ENCODE measurements at places on chromosomes 2 and 18.

GRCh38 chr18:80244956-80245730, 2.2 kb downstream of the PARD6G start:
- no peak for DNase-seq

- no peak for DNase-seq
Observed at GRCh38 chr2:133780099-133780996, 212.1 kb upstream of the NCKAP5 start.

GRCh38 chr2:48749291-48750127, 6.0 kb downstream of the LHCGR start:
- no peak for DNase-seq

GRCh38 chr2:45789317-45789716, 137.8 kb downstream of the PRKCE start:
- DNase-seq = no peak

- DNase-seq = no peak
Observed at GRCh38 chr2:39583781-39584180, 81.9 kb upstream of the TMEM178A start.

GRCh38 chr2:191899410-191899809, 52.5 kb upstream of the CAVIN2 start:
- DNase-seq = no peak

DNA sequence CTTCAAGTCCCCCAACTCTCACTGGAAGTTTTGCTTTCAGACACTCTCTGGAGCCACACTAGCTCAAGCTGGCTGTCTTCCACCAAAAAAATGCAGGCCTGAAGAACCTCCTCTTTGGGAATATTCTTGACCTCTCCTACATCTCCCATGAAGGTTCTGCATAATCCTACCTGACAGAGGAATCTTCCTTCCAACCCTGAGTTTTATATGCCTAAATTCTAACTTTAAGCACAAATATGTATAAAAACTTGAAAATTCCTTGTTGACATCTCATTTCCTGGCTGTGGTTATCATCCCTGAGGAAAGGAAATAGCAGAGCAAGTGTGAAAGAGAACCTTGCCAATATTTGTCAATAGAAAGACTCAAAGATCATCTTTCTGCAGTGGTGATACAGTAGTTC, 249.0 kb downstream of the LPIN1 start:
- no peak for DNase-seq

DNA sequence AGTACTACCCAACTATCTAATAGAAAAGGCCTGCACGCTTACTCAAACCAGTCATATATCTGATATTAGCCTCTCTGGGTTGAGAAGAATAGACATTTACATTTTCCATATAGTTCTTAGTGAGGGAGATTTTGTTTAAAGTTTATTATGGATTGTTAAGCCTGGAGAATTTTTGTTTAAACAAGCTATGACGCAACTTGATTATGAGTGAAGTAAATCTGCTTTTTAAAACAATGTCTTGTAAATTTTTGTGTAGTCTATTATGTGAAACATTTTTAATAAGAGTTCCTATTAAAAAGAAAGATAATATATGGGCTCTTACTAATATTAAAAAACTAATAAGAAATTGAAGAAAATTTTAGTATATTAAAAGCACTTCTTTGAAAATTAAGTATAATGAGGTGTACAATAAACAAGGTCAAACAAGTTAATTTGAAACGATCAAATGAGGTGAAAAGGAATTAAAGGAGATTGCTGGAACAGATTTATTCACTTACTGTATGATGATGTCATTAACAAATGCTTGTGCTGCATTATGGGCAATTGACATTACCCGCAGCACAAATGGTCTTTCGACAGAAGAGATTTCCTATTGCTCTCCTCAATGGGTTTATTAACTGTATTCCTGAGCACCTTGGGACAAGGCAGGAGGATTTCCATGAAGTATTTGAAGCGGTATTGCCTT, 229.2 kb upstream of the SMIM21 start:
- DNase-seq = no peak

DNA sequence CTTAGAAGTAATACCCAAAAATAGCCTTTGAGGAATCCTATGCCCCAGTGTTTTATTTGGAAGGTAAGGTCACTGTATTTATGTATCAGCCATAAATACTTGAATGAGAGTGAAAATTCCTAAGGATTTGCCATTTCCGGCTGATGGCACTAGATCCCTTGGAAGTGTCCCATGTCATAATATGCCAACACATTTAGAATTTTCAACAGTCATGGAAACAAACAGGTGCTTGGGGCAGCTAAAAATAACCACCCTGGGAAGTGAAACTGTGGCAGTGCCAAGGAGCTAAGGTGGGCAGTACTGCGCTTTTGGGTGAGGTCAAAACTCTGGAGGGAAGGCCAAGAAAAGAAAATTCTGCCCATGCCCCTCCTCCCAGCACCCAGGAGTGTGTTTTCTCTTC, 80.2 kb downstream of the TCF7L1 start:
- DNase-seq = no peak

DNA sequence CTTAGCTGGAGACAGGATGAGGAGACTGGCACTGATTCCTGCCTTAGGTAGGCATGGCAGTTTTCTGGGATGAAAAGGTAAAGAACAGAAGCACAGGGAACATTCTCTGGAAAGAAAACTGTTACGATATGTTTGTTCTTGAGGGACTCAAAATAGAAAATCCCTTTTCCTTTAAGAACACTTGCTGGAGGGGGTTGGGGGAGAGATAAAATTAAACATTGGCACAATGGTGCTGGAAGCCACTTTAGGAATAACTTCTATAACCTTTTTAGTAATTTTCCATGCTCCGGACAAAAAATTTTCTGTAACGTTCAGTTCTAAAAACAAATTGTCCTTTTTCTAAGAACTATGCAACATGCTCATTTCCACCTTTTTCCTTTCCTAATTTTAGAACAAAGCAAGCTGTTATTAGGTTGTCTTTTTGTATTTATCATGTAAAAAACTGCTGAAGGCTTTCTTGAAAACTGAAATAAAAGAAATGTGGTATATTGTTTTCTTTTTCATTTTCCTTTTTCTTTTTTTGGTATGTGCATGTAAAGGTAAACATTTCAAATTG, 343.8 kb downstream of the EPHA4 start:
- DNase-seq = no peak

GRCh38 chr2:26299471-26300101, 46.4 kb upstream of the SELENOI start:
- no peak for DNase-seq

GRCh38 chr18:5370332-5370731, 74.8 kb upstream of the ZBTB14 start:
- no peak for DNase-seq

DNA sequence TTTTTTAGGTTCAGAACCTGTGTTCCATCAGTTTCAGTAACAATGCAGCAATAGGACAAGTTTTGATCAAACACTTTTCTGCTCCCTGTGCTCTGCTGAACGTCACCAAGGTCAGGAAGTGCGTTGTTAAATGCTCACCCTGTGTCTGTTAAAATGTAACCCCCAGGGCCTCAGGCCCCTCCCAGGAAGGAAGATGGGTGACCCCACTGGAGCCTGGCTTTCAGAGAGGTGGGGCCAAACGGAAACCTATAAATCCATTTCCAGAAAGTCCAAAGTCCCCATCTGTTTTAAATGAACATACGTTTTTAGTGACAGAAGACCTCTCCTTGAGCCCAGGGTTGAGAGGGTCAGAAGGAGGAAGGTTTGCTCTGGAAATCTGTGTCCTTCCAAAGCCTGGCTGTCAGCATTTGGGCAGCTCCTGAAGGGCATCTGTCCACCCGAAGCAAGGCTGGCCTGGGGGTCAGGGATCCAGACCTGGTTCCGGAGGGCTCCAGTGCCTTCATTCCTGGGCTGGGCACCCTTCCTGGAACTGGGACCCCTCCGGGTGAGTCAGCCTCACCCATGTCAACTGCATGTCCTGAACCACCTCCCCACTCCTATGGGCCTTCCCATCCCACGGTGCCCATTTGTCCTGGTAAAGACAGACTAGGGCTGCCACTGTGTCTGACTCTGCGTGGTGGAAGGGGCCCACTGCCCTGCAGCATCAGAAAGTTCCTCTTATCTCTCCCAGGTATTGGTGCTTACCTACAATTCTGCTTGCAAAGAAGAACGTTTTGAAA, 117.4 kb upstream of the COPS8 start:
- DNase-seq = no peak

GRCh38 chr2:182004945-182005520, 19.4 kb downstream of the PPP1R1C start:
- DNase-seq = no peak

DNA sequence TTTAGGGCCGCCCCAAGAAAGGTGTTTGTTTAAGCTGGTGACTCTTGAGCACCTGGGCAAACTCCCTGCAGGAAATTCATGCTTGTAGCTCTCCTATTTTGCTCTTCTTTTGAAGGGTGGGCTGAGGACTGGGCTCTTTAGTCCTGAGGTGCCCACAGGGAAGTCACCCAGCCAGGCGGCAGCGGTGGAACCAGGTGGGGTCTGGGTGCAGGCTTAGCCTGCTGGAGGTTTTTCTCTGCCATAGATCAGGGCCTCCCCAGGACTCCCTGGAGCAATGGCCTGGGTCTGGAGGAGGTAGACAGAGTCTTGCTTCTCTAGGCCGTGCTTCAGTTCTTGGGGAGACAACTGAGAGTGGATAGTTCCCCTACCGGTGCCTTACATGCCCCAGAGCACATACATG, 99.9 kb downstream of the CLIP4 start:
- no peak for DNase-seq

DNA sequence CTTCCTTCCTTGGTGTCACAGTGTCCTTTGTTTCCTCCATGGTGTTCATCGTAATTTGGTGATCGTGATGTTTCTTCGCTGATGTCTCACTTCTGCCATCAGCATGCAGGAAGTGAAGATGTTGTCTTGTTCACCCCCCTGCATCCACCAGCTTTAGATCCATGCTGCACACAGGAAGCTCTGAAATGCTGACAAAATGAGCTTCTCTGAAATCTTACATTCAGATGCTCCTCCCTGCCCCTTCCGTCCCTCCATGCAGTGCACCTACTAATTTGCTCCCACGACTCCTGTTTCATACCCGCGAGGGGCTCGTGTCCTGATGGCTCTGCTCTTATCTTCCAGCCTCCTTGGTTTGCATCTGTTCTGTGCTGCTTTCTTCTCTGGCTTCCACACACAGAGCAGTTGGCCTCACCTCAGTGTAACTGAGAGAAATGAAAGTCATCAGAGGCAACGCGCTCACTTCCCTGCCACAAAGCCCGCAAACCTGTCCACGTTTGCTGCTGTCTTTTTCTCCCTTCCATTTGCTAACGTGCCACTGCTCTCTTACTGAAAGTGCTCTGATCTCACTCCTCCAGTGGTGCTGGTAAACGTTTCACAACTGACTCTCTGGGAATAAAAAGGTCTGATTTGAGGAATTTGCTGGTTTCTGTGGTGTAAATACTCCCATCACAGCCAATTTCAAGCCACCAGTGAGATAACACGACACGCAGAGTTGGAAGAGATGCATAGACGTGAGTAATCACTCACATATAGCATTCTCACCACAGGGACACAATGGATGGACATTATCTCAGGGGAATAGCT, 41.0 kb upstream of the MGAT4A start:
- no peak for DNase-seq

- no peak for DNase-seq
Observed at GRCh38 chr2:38174131-38174530, 98.2 kb upstream of the CYP1B1 start.

- DNase-seq = no peak
Observed at GRCh38 chr2:52395912-52396311, 1364.0 kb upstream of the NRXN1 start.

DNA sequence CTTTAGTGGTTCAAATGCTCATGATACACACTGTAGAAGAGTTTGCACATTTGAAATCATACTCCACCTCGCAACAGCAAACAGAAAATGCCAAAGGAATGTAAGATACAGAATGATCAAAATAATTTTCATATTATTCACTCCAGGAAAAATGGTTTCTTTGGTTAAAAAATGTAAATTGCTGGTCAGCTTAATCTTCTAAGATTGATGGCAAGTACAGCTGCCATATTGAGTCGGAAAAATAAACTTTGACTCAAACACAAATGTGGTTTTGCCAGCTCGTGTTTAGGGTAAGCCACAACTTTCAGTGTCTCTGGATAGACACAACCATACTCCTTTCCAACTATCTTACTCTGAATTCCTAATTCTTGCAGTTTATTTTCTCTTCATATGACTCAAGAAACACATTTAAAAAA, 154.9 kb upstream of the SMIM21 start:
- no peak for DNase-seq
